ENCODE measurements at places on chromosomes 13 and 19. TPM values are rescaled to one million over a fixed set of nuclear protein-coding genes. Genes with fewer than 3 reads are reported as not detected.

SOX21 gene
- total RNA-seq: 44.7 TPM

SYCN gene
- not detected for total RNA-seq

ZNF793 gene
- 30.9 TPM for total RNA-seq

ZNF444 gene
- total RNA-seq: 135 TPM

DNA sequence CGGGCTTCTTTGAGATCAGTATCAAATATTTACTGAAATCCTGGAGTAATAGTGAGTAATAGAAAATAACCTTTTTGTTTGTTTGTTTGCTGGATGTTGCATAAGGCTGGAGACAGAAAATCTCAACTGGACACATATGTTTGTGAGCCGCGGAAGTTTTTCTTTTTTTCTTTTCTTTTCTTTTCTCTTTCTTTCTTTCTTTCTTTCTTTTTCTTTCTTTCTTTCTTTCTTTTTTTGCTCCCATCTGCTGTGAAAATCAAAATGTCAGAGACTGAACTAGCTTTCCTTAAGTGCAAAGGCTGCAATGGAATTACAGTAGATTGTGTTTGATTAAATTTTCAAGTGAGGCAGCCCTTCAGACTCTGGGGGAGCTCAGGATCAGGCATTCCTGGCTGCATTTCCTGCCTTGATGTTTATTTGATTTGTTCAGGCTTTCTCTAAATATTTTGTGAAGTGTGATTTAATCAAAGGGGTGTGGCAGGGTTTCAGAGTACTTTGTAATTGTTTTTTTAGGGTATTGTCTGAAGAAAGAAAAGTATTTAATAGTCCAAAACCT, 319 bp downstream of the FRY start:
- DNase-seq: no peak

GRCh38 chr19:48491793-48492123, 19.9 kb downstream of the LMTK3 start:
- no peak for DNase-seq

DNA sequence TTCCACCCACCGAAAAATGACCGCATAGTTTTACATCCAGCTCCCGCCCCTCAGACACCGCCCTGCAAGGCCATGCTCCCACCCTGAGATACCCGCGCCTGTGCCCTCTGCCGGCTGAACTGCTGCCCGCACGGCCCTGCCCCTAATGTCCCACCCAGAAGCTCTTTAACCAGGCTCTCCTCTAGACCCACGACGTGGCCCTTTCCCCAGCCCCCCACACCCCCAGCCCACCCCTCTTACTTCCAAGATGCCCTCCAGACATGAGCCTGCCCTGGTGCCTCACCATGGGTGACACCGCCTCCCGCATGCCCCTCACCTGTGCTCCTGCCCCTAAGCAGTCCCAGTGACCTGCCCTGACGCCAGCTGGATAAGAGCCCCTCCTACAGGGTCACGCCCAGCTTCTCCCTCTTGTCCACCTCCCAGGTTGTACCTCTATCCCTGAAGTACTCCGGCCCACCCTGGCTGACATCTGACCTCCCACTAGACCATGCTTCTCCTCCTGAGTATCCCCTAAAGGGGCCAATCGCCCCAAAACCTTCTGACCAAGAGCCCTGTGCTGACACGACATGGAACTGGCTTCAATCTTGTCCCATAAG, 51.2 kb downstream of the COLGALT1 start:
- DNase-seq: no peak

DNA sequence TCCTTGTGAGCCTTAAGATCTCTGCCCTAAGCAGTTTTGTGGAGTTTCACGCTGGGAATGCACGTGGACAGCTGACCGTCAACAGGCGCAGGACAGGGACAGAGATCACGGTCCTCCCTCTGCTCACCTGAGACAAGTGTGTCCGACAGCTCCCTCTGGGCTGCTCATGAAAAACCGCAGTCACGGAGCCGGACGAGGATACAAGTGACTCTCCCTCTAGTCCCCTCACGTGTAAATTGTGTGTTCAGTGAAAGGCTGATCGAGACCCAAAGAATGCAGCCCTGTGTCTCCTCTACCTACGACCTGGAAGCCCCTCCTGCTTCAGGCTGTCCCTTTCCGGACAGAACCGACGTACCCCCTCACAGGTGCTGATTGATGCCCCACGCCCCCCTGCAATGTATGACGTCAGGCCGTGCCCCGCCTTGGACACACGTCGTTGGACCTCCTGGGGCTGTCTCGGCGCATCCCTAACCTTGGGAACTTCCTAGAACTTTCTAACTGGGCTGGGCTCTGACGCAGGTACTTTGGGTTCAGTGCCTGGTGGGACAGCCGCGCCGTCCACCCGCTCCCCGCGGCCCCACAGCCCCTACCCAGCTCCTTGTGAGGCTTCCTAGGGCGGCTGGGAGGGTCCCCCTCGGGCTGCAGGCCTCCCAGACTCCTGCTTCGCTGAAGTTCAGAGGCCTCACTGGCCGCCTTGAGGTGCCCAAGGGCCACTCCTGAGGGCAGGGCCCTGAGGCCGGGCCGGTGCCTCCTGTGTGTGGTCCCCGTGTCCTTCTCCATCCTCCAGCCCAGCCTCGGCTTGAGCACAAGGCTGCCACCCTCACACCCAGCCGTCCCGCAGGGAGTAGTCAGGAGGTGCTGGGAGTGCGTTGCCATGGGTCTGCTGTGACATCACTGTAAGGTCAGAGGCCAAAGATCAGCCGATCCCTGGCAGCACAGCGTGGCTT, at the start of gene C13orf46:
C13orf46 (minus strand) TSS at position 859 of the 947 bp plus-strand sequence; CDS start at position 780, 79 bp downstream.
- no peak for DNase-seq

GRCh38 chr19:48619692-48620585, 633 bp downstream of the SPHK2 start:
- no peak for DNase-seq

GRCh38 chr13:38415233-38415632, 65.6 kb downstream of the UFM1 start:
- no peak for DNase-seq

DNA sequence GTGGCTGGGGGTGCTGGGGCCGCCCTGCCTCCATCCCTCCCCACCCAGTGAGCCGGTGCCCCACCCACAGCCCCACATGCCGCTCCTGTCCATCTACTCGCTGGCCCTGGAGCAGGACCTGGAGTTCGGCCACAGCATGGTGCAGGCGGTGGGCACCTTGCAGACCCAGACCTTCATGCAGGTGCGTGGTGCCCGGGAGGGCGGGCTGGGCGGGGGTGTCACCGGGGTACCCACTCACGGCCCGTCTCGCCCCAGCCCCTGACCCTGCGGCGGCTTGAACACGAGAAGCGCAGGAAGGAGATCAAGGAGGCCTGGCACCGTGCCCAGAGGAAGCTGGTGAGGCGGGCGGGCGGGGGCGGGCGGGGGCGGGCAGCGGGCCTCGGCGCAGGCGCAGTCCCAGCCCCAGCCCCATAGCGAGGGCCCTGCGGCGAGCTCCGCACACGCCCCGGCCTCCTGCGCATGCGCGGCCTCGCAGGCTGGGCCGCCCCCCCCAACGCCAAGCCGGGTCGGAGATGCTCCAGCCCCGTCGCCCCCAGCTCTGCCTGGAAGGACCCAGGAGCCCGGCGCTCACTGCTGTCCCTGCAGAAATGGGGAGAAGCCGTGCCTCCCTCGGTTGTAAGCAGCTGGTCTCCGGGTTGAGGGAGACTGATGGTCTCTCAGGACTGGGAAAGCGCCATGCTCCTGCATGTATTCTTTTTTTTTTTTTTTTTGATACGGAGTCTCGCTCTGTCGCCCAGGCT, 7.7 kb downstream of the ARHGAP45 start:
- no peak for DNase-seq

DNA sequence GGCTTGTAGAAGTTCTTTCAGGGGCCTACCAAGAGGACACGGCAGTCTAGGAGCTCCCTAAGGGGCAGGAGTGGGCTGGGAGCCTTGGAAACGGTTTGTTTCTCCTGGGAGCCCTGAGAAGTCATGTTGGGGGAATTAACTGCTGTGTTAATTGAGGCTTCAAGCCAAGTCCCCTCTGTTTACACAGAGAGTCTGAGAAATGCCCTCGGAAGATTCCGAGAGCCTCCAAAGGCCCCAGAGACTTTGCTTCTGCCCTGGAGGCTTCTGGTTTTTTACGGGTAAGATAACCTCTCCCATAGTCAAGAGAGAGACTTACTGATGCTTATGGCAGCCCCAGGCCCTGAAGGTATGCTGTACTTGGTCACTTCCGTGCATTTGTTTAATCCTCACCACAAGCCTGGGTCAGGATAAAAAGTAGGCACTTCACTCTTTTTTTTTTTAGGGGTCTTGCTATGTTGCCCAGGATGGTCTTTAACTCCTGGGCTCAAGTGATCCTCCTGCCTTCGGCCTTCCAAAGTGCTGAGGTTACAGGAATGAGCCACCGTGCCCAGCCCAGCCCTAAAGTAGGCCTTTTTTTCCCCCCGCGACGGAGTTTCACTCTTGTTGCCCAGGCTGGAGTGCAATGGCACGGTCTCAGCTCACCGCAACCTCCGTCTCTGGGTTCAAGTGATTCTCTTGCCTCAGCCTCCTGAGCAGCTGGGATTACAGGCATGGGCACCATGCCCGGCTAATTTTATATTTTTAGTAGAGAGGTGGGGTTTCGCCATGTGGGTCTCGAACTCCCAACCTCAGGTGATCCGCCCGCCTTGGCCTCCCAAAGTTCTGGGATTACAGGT, 15.2 kb downstream of the IER2 start:
- no peak for DNase-seq

DNA sequence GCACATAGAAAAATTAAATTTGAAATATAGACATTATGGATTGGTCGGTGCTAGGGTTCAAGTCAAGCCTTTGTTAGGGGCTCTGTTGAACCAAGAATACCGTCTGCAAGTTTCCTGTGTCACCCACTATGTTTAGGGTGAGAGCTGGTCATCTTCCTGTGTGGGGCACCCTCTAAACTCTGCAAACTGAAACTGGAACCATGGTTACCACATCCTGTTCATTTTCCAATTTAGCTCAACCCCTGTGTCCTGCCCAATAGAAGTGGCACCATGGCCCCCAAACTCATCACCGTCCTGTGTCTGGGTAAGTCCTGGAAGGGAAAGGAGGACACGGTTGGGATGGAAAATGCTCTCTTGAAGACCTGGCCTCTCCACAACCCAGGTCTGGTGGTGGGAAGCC, 29.9 kb downstream of the LAIR2 start:
- DNase-seq: no peak
